ENCODE measurements at places on chromosomes 2 and 18.

GRCh38 chr18:62484941-62485340, 37.9 kb upstream of the ZCCHC2 start:
- DNase-seq: no peak

- DNase-seq: no peak
Observed at GRCh38 chr18:11004951-11005350, 144.4 kb downstream of the PIEZO2 start.

- DNase-seq: no peak
Observed at GRCh38 chr2:59068255-59068654, 827.1 kb upstream of the FANCL start.

- no peak for DNase-seq
Observed at GRCh38 chr2:26088038-26088643, 54.3 kb downstream of the RAB10 start.

GRCh38 chr18:75290737-75291358, 80.3 kb downstream of the TSHZ1 start:
- DNase-seq: no peak

- no peak for DNase-seq
Observed at GRCh38 chr2:54716375-54716774, 7.1 kb upstream of the EML6 start.

- no peak for DNase-seq
Observed at GRCh38 chr2:170305711-170306110, 127.8 kb downstream of the MYO3B start.

DNA sequence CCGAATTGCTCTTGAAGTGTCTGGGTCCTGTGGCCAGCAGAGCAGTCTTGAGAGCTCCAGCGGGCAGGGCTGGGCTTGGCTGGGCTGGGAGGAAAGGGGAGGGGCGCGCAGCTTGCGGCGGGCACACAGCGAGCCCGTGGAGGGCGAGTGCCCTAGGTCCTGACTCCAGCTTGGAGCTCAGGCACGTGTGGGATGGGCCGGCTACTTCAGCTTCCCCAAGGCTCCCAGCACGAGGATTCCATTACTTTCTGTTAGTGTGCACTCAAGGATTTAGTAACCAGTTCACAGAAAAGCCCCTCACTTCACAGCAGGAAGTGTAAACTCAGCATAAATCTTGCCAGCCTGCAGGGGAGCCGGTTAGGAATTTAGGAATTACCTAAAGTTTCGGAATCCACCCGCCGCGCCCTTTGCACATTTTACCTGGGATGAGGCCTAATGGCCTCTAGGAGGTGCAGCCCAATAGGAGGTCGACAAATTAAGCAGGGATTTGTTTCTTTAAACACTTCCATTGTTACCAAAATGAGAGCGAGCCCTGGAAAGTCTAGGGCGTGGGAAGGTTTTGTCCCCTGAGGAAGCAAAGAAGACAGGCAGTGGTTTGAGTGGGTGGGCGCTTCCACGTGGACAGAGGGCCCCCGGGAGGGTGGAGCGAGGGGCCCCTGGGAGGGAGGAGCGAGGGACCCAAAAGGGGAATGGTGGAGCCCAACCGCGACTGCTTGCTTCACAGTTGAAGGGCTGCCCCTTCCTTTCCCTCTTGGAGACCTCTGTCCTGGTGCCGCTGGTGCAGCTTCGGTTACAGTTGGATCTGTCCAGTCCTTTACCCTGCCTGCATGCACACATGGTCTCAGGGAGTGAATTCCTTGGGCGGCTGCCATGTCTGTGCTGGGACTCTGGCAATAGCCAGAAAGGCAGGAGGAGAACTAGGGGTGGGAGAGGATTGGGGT, 93.3 kb downstream of the CTAGE1 start:
- no peak for DNase-seq

DNA sequence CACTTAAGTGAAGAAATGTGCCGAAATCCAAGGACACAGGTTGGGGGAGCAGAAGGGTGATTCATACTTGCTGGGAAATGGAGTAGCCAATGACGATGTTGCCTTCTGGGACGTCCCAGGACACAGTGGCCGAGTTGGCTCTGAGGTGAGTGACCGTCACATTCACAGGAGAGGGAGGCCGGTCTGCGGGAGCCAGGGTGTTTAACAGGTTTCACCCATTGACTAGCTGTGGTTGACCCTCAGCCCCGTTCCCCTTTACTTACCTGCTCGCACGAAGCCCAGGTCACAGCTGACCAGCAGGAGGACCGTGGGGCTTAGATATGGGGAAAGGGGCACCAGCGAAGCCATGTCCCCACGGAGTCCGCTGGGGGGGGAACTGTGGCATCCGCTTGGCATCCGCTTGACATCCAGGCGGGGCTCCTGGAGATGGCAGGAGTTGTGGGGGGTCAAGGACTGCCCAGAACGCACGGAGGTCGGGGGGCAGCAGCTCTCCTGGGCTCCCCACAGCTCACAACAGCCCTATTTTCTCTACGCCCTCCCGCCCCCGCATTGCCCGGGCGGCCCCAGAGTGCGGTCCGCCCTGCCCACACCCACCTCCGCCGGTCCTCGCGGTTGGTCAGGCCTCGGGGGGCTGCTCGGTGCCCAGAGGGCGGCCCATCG, 586 bp downstream of the FNDC4 start:
- DNase-seq: no peak

GRCh38 chr18:74682991-74683297, 85.3 kb downstream of the ZNF407 start:
- no peak for DNase-seq

- DNase-seq: no peak
Observed at GRCh38 chr18:28511413-28511821, 334.5 kb upstream of the CDH2 start.

DNA sequence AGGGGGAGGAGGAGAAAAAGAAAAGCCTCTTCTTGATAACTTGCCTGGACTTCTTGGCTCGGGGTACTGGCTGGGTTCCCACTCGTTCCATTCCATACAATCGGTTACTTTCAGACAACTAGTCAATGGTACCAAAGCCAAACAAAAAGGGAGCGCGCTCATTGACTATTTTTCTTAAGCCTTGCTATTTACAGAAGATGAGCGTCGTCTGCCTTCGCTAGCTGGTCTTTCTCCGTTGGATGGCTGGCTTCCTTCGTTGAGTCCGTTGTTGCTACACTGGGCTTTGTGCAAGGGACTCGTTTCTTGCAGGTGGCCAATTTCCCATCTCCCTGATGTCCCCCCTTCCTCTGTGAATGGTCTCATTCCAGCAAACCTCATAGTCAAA, 260.4 kb downstream of the ZNF516 start:
- no peak for DNase-seq

- no peak for DNase-seq
Observed at GRCh38 chr2:110995911-110996310, 124.8 kb upstream of the BCL2L11 start.

GRCh38 chr18:79586436-79587225, 93.0 kb upstream of the CTDP1 start:
- no peak for DNase-seq

DNA sequence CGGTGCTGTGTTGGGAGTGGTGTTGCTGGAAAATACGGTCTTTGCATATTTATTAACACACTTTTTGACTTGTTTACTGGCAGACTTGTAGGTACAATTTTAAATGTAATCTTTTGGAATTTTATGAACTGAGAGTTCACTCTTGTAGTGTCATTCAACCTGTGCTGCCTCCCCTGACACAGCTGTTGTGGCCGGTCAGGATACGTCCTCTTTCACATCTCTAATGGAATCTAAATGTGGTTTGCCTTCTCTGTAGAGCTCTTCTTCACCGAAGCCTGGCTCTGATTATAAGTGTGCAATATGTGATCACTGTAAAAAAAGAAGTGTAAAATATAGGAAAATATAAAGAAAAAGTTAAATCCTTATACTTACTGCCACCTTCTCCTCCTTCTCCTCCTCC, 94.7 kb downstream of the MAP4K4 start:
- DNase-seq: no peak

DNA sequence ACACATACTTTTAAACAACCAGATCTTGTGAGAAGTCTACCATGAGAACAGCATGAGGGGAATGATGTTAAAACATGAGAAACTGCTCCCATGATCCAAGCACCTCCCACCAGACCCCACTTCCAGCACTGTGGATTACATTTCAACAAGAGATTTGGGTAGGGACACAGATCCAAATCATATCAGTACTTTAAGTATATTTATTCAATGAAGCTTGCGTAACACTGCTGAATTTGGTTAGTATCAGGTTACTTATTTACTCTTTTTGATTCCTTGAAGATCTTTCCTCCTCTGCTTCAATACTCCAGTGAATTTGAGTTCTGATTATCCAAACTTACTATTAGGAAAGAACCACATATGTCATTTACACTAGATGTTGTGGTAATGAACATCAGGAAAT, 418.6 kb downstream of the PIK3C3 start:
- no peak for DNase-seq

- DNase-seq: no peak
Observed at GRCh38 chr2:170766693-170767092, 3.5 kb upstream of the ERICH2 start.

- no peak for DNase-seq
Observed at GRCh38 chr2:121189661-121190381, 95.2 kb downstream of the TFCP2L1 start.

GRCh38 chr2:136243638-136244535, 125.9 kb upstream of the CXCR4 start:
- DNase-seq: no peak

GRCh38 chr2:60843006-60843405, 38.4 kb upstream of the REL start:
- no peak for DNase-seq

DNA sequence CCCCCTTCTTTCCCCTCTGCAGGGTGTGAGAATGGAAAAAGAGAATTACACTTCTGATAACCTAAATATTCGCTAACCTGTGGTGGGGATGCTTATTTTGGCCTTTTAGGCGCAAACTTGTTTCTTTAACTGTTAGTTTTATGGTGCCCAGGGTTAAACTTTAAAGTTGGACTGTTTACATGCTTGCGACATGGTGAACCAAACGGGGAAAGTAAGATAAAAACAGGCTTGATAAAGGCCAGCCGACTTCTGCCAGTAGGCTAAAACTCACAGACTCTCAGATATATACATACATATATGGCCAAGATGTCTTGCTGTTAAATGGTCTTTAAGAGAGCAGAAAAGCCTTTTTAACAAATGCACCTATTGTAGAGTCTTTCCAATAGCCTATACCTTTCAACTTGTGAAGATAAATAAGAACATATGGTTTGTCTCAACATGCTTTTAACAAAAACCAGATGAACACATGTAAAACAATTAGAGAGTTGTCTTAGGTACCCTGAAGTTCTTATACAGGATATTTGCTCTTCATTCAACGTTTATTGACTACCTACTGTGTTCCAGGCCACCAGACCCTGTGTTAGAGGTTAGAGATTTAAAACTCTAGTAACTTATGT, 29.0 kb downstream of the PRKCE start:
- no peak for DNase-seq

DNA sequence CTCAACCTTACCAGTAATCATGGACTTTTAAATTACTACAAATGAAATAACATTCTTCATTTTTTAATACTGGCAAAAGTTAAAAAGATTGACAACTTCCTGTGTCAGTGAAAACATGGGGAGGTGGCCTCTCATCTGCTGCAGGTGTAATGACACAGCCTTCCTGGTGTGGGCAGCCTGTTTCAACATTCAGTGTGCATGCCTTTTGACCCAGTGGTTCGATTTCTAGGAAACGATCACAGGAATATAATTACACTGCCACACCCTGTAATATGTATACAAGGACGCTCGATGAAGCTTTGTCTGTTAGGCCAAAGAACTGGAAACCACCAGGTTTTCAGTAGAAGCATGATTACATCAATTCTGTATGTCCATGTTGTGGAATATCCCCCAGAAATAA, 68.7 kb downstream of the MTHFD2 start:
- no peak for DNase-seq

DNA sequence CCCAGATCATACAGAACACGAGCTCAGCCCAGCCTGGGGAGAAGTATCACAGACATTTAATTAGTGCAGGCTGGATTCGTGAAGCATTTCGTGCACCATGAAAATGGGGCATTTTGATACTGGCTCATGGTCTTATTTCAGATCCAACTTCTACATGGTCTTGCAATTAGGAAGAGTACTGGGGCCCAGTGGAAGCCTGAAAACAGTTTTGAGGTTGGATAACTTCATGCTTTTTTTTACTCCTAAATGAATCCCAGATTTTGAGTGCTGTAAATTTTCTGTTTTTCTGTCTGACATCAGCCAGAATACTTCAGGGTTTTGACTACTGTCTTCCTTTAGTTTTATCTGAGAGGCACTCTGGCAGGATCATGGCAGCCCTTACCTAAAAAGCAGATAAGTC, 160.1 kb downstream of the GFPT1 start:
- no peak for DNase-seq

DNA sequence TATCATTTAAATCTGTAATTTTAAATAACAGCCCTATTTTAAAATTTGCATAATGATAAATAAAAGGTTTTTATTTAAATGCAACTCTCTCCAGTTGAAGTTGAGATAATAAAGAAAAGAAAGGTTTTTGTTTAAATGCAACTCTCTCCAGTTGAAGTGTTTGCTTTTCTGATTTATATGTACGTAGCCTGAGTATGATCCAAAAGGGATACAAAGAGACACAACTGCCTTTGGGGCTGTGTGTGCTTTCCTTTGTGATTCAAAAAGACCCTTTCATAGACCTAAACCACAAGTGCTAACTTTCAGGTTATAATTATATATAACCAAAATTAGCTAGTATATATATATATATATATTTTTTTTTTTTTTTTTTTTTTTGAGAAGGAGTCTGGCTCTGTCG, 76.2 kb upstream of the MFF start:
- no peak for DNase-seq

DNA sequence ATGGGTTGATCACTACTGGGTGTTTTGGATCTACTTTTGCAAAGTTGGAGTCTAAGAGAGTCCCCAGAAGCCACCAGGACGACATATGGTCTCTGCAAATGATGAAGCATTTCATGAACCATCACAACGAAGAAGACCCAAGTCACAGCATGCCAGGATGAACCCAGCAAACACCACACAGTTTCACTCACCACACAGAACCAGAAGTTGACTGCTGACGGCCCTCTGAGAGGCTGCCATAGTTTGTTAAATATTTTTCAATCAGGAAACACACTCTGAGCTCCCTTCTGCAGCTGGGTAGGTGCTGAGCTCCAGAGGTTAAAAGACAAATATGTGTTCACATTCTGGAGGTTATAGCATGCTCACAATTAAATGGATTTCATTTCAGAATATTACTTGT, 271.4 kb downstream of the DCDC2C start:
- no peak for DNase-seq

DNA sequence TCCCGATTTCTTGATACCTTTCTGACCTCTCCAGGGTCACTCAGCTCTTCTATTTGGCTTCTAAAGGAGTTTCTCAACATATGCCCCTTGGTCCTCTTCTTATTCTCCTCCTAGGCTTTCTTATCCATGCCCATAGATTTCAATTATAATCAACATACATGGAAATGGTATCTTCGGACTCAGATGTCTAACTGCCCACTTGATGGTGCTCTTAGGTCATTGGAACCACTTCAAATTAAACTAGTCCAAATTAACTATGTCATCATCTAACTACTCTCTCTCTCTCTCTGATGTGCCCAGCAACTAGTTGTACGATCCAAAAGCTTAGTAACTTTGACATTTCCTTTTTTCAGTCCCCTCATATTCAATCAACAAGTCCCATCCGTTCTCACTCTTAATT, 43.2 kb upstream of the GPR75 start:
- DNase-seq: no peak
